Nucleus accumbens (tissue), 56 donors: ENCODE measurements at places on chromosomes 5 and 9.

GRCh38 chr5:1762883-1763547 is 36.6 kb downstream of the MRPL36 start:
- no peak for DNase-seq

- DNase-seq = no peak
These were observed 25.6 kb upstream of the ARRDC3 start for GRCh38 chr5:91408710-91409109.

DNA sequence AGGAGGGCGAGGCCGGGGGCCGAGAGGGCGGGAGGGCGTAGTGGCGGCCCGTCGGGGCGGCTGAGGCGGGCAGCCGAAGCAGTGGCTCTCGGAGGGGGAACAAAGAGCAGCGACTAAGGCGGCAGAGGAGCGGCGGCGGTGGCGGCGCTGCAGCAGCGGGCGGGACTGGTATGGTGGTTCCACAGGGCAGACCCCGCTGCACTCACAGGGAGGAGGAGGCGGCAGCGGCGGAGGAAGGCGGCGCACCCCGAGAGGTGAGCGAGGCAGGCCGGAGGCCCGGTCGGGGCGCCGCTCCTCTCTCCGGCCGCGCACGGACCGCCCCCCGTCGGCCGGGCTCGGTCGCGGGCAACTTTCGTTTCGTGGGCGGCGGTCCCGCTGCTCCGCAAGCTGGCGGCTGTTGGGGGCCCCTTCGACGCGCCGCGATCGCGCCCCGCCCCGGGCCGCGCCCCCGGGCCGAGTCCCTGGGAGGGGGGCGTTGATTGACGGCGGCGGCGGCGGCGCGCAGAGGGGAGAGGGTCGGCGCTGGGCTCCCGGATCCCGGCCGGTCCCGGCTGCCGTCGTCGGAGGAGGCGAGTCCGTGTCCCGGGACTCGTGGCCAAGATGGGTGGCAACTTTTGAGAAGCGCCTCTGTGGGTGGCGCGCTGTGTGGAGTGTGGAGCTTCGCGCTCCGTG is 467 bp downstream of the CNOT6 start:
- peak; percentile 54 for DNase-seq

DNA sequence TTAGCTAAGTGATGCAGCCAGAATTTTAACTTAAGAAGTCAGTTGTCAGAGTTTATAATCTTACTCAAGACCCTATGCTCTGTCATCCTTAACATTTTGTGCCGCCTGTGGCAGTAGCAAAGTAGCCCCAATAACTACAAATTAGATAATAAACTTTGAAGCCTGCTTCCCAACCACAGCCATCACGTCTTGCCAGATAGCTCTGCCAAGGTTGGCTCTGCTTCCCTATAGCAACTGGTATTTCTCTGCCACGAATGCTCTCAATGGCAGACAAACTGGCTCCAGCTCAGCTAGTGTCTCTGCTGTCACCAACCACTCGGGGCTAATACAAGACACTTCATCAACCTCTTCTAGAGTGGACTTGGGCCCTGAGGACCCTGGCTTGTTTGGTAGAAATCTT is 576.1 kb downstream of the CDH12 start:
- DNase-seq = no peak

DNA sequence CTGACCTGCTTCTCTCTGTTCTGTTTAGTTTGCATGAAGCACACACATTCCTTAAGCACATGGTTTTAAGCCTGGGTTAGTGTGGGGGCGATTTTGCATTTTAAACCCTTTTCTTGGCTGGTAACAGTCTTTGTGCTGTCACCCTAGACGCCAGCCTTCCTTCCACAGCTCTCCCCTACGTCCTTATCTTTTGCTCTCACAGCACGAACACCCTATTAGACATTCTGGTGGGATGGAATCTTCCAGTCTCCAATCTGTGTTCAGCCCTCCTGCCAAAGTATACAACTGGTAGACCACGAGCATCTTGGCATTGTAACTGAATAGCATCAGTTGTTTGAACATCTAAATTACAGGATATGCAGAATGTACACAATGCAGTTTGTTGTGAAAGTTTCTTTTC is 316.9 kb upstream of the IRX2 start:
- DNase-seq = no peak

GRCh38 chr5:154197801-154198491 is 7.4 kb downstream of the GALNT10 start:
- DNase-seq = no peak

DNA sequence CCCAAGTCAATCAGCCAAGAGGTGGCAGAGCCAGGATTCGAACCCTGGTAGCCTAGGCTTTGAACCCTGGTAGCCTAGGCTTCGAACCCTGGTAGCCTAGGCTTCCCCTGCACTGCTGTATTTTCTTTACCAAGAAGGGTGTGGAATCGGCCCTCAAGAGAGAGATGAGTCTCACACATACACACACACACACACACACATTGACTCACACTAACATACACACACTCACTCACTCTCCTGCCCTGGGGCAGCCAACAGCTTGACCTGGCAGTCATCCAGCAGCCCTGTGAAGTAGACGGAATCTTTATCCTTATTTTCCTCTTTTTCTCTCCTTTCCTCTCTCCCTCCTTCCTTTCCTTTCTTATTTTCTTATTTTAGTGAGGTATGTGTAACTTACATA is 55.4 kb upstream of the RPL26L1 start:
- no peak for DNase-seq

GRCh38 chr9:89400403-89401116 is 82.3 kb downstream of the SECISBP2 start:
- no peak for DNase-seq

GRCh38 chr5:22709743-22710142 is 143.4 kb downstream of the CDH12 start:
- no peak for DNase-seq
